Epithelial cell of proximal tubule (primary cell): ENCODE measurements at places on chromosomes 1 and 21.

DNA sequence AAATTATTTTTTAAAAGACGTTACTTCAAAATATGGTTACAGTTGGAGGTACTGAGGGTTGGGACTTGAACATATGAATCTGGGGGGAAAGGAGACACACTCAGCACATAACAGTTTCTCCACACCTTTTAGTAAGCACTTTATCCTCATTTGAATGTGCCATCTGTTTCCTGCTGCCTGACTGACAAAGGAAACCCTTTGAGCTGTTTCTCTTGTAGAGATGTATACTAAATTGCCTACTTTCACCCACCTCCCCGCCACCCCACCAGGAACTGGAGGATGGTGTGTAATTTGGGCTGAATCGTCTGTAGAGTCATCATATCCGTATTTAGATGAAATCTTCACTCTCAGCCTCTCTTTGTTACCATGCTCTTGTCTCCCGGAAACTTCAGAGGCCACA, 108.1 kb downstream of the KAZN start:
- no peak for DNase-seq

DNA sequence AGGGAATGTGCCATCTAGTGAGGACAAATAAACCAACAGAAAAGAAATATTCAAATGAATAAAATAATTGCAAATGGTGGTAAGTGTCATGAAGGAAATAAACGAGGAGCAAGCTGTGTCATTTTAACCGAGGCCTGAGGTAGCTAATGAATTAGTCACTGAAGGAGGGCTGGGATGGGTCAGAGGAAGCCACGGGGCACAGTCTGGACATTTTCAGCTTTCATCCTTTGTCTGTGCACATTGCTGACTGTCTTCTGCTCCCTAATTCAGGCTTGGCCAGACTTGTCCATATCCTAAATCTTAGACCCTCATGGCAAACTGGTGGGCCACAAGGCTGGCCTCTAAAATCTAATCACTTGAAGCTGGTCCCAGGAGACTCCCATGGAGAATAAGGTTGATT, 138.4 kb downstream of the RHOU start:
- DNase-seq = no peak

DNA sequence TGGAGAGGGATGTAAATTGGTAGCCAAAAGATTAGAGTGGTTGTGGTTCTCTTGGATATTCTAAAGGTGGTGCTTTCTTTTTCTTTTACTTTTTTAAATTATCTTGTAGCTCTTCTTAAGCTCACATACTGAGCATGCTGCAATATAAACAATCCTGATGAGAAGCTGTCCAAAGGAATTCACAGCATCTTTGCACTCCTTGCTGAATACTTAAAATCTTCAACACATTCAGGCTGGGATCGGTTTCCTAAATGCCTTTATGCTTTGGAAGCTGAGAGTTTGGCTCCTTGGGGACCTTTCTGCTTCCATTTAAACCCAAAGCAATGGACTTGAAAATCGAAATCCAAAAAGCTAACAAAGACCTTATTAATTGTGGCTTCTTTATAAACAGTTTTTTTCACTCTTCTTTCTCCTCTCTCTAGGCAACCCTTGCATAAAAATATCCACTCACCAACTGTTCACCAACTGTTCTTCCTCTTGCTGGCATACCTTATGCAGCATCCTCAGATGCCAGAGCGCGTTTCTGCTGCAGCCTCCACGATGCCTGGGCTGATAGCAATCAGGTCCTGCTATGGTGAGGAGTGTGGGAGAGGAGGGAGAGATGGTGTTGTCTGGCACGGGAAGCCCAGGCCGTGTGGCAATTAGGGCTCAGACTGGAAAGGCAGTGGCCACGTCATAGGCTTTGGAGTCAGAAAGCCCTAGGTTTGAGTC, 535.8 kb upstream of the DAB1 start:
- no peak for DNase-seq

DNA sequence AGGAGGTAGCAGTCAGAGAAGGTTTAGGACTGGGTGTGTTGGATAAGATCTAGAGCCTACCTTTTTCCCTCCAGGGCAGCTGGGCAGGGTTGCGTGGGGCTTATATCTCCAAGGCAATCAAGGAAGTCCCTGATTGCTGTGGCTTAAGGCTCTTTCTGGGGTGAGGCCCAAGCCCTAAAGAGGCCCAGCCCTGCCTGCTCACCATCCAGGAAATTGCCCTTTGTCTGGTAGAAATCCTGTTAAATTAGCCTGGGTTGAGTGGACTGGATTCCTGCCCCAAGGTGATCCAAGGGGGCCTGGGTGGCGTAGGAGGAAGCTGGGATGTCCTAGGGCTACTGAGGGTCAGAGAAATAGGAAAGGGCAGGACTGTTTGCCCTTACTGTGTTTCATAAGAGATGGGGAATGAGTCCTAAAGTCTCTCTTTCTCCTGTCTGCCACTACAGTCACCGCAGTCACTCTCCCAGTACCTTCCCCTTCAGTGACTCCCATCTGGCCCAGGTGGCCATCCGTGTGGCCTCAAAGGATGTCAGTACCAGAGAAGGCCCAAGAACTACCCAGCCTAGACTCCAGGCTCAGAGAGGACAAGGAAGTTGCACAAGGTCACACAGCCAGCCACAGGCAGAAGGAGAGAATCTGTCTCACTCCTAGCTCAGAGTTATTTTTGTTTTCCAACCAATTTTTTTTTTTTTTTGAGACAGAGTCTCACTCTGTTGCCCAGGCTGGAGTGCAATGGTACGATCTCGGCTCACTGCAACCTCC, 25.8 kb downstream of the MFSD2A start:
- no peak for DNase-seq

DNA sequence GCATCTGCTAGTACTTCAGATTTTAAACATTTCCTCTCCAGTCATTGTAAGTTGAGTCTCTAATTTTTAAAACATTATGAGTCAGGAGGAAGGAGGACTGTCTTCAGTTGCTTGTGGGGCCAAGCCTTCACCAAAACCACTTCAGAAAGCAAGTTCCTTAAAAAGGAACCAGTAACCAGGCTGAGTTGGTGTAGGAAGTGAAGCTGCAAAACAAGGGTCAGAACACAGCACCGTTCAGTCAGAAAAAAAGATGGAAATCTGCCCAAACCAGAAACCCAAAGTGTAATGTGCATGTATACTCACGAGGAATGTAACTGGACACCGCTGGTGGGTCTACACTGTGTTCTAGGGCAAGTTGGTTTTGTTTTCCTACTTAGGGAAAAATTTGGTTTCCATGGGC, 402.1 kb downstream of the SETD4 start:
- no peak for DNase-seq
